NCI-H2081 treated with DMSO at 0.1 percent for 48 hours (cell line): ENCODE measurements at places on chromosomes 13 and 19.

- DNase-seq = peak; percentile 97
Measured at GRCh38 chr19:38374332-38375097, at the start of gene PSMD8. PSMD8 (plus strand) TSS chr19:38374571; CDS start chr19:38374602, 31 bp downstream.

DNA sequence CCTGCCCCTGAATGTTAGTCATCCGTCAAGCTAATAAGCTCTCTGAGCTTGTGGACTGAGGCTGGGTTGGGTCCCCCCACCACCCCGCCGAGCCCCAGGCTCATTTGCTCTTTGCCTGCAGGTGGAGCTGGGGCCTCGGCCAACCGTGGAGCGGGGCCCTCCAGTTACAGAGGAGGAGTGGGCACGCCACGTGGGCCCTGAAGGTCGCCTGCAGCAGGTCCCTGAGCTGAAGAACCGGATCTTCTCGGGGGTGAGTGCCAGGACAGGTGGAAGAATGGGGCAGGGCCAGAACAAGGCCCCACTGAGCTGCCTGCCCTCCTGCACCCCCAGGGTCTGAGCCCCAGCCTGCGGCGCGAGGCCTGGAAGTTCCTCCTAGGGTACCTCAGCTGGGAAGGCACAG, 5.1 kb downstream of the TBC1D17 start:
- no peak for DNase-seq

GRCh38 chr13:98456413-98456845, 120.5 kb downstream of the STK24 start:
- DNase-seq = no peak

DNA sequence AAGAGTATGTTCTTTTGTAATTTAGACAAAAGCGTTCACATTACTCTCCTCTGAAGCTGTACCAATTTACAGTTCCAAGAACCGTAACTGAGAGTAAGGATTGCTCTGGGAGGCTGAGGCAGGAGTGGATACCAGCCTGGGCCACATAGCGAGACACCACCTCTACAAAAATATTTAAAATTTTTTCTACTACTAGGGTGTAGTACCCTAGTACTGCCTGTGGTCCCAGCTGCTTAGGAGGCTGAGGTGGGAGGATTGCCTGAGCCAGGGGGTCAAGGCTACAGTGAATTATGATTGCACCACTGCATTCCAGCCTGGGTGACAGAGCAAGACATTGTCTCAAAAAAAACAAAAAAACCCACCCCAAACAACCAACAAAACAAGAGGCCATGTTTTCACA, 12.1 kb upstream of the CYP2A6 start:
- DNase-seq = no peak

- no peak for DNase-seq
Measured at GRCh38 chr19:29812881-29813275, 1.1 kb downstream of the CCNE1 start.

DNA sequence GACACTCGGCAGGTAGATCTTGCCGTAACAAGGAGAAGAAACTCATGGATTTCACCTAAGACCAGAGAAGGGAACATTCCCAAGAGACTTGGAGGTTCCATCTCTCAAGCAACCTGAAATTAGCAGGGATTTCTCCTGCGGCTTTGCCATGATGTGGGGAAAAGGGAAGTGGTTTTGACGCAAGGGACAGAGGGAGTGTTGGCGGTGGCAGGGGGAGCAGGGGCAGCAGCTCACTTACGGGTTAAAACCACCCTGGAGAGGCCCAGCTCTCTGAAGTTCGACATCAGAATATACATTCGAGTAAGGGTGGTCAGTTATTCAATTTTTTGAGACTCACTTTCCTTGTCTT, 76.1 kb upstream of the POMP start:
- no peak for DNase-seq

DNA sequence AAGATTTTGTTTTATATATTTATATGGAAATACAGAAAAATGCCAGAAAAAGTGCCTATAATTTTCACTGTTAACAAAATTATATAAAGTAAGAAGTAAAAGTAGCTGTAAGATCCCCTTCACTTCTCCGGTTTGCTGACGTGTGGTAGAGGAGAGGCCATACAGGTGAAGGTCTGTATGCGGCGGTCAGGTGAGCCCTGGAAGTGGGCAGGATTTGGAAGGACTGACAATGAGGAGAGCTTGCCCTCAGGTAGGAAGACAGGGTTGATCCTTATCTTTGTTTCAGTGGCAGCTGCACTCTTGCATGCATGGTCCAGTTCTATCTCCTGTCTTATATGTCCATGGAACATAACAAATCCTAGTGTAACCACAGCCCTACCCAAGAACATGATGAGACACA, 16.9 kb upstream of the TFDP1 start:
- no peak for DNase-seq

GRCh38 chr13:25977216-25977615, 74.6 kb downstream of the SHISA2 start:
- DNase-seq = peak; percentile 58

- no peak for DNase-seq
Measured at GRCh38 chr19:34936184-34936583, 9.5 kb downstream of the ZNF30 start.

- no peak for DNase-seq
Measured at GRCh38 chr13:30676672-30677071, 58.7 kb upstream of the ALOX5AP start.

DNA sequence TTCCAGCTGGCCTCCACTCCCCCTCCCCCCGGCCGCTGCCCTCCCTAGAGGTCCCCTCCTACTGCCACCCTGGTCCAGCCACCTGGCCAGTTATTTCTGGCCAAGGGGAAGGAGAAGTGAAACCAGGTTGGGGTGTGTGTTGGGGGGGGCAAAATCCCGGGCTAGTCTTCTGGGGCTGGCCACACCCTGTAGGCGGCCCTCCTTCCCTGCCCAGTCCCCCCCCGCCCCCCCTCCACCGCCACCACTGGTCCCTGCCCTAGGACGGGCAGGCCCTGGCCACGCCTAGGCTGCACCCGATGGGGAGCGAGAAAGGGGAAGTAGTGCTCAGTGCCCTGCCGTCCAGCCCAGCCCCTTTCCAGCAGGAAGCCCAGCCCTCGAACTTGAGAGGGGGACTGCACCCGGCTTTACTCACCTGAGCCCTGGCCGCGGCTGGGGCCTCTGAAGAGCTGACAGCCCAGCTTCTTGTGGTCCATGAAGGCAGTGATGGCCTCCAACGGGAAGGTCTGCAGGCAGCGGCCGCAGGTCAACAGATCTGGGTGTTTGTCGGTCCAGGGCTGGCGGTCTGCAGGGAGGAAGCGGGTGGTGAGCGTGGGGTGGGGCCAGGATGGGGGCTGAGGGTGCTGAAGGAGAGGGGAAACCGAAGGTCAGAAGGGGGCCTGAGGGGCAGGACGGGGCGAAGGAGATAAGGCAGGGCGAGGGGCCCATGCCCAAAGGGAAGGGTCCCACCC, 813 bp downstream of the ZNF296 start:
- no peak for DNase-seq

DNA sequence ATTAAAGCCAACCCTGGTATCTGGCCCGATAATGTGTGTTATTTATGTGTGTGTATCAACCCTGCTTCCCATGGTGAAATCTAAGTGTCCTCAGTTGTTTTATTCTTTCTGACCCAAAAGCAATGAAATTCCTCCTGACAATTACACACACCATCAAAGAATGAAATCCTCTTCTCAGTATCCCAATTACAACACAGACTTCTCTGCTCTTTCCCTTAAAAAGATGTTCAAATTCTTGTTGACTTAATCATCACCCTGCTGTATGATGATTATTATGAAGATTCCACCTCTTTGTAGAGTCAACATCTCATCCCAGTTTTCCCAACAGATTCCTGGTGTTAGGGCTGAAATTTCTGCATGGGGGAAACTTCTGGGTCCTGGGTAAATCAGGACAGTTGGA, 8.9 kb upstream of the TRPC4 start:
- DNase-seq = no peak

- DNase-seq = no peak
Measured at GRCh38 chr13:95552539-95553441, at the start of gene CLDN10. CLDN10 (plus strand) TSS chr13:95552720; CDS start chr13:95552754, 34 bp downstream.

GRCh38 chr13:43766725-43767124, 20.0 kb downstream of the ENOX1 start:
- DNase-seq = no peak

DNA sequence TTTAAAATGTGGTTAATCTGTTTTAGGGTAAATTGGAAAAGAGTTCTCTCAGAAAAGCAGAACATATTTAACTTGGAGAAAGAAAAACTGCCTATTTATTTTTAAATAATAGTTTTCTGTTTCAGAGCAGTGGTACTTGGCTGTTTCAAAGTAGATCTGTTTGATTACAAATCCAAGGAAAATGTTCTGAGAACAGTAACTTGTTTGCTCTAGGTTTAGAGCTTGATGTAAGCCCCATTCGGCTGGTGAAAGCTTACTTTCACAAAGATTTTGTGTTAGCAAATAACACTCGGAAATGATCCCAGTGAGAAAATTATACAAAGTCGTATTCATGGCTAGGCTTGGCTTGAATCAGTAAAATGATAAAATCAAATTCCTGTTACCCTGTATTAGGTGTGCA, 395.8 kb upstream of the GPC6 start:
- DNase-seq = no peak

DNA sequence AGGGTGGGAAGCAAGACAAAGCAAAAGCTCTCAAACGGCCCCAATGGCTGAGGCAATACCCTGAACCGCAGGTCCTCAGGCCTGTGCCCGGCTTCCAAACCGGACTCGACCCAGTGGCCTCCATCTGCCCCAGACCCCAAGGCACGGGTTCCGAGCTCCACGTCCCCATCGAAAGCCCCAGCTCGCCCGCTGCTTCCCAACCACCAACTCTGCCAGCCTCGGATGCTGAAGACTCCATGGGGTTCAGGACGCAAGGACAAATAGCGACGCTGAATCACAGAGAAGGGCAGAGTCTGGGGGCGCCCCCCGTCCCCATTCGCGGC, 559 bp downstream of the POLR2E start:
- no peak for DNase-seq

DNA sequence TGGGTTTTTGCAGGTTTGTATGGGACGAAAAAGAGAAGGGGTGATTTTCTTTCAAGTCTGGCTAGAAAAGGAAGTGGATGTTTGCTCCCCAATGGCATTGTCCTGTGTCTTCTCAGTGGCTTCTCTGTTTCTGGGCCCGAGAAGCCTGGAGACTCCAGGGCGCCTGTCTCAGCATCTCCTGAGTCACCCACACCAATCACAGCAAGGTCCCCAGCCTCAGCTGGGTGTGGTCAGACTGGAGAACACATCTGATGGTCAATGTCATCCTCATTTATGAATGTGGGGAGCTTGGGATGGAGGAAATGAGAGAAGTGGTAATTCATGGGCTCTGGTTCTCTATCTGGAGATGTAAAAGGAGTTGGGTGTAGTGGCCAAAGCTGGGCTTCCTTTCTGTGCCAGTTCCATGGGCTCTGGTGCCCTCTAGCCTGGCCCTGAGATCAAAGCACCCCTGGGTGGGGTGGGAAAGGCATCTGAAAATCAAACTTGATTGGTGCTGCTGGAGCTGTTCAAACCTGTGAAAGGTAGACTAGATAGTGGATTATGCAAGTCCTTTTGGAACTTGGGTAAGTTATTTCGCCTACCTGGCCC, 13.4 kb downstream of the RASL11A start:
- DNase-seq = no peak

GRCh38 chr13:26589754-26590153, 32.3 kb downstream of the WASF3 start:
- no peak for DNase-seq
